NCI-H460 (cell line): ENCODE measurements at places on chromosomes 6 and 20. TPM values are rescaled to one million over a fixed set of nuclear protein-coding genes. Genes with fewer than 3 reads are reported as not detected.

GRCh38 chr6:82818727-82819126 lies 246.9 kb downstream of the UBE3D start:
- DNase-seq: no peak

GRCh38 chr20:54293526-54293925 lies 85.6 kb downstream of the PFDN4 start:
- DNase-seq: no peak

The SUPT3H gene
- total RNA-seq: 2.7 and 5.9 TPM in 2 replicates

DNA sequence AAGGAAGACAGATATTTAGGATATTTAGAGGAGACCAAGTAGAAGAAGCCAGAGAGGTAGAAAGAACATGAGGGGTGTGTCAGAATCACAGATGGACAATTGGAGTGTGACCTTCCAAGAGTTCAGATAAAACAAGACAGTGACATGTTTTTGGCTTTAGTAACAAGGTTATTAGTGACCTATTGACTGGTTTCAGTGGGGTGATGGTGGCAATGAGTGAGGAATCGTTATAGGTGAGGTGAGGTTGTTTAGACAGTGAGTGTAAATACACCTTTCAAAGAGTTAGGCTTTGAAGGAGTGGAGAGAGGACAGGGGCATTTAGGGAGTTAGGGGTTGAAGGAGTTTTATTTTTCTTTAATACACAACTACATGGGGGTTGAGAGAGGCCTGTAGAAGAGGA lies 3.2 kb downstream of the SNRNP48 start:
- no peak for DNase-seq

DNA sequence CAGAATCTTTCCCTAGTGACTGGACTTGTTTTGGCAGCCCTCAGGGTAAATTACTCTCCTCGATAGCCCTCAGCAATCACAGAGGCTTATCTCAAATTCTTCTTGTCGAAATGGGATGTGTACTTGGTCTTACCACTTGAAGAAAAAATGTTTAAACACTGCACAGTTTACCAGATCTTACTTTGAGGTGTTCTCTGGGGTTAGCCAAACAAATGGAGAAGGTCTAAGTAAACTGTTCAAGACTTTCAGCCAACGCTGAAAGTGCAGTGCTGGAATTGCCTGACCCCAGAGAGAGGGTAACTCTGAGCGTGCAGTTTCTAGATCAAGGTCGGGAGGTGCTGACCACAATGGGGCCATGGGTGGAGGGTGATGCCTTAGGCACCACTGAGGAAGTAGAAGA lies 39.2 kb downstream of the MYLIP start:
- no peak for DNase-seq

DNA sequence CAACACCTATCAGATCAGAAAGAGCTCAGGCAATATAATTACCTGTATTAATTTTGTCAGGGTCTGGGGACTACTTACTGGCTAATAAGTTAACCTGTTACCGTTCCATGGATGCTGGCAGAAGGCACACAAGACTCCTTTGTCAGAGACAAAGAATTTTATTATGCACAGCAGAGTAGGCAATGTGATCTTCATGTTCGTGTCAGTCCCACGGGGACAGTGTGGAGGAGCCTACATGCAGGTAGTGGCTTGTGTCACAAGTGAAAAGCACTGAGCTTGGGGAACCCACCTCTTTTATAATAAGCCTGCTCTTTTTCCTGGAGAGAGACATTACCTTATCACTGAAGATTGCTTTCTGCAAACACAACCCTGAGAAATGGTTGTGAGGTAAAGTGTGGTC lies 96.9 kb downstream of the CD164 start:
- DNase-seq: no peak
